CD4-positive, CD25-positive, alpha-beta regulatory T cell (primary cell): ENCODE measurements at places on chromosomes 4 and X. TPM values are rescaled to one million over a fixed set of nuclear protein-coding genes. Genes with fewer than 3 reads are reported as not detected.

Gene CXorf49
- polyA plus RNA-seq, result not detected

- no peak overlapping the region for H3K27ac ChIP-seq
- no peak overlapping the region for H3K4me3 ChIP-seq
- H3K36me3 ChIP-seq, result no peaks in the 10 kb centered on the region
- H3K4me1 ChIP-seq, result no peaks in the 10 kb centered on the region
- DNase-seq, result no peak
Measured at GRCh38 chr4:41751449-41752061, 3.0 kb upstream of the PHOX2B start.

GRCh38 chr4:87025614-87026041 is 90.8 kb downstream of the AFF1 start:
- no peaks in the 10 kb centered on the region for H3K27me3 ChIP-seq
- no peak for DNase-seq
- H3K4me3 ChIP-seq, result no peak overlapping the region
- no peak overlapping the region for H3K27ac ChIP-seq
- H3K4me1 ChIP-seq, result peaks cover 2% of the 10 kb centered on the region

GRCh38 chr4:152935631-152936445 is at the start of gene FHDC1:
Gene FHDC1, plus strand, starts transcription at chr4:152936323. Its CDS starts 6,735 bp downstream, at chr4:152943058.
- H3K4me3 ChIP-seq, result no peak within 1 kb of the TSS
- DNase-seq, result no peak
- no peak within 1 kb of the TSS for H3K27ac ChIP-seq
- no peaks in the 10 kb centered on the region for H3K36me3 ChIP-seq
- H3K4me1 ChIP-seq, result peaks cover 32% of the 10 kb centered on the region

- H3K36me3 ChIP-seq, result no peaks in the 10 kb centered on the region
- no peak overlapping the region for H3K27ac ChIP-seq
- DNase-seq, result no peak
- no peaks in the 10 kb centered on the region for H3K4me1 ChIP-seq
- no peaks in the 10 kb centered on the region for H3K27me3 ChIP-seq
Measured at GRCh38 chr4:147828331-147828905, 96.5 kb downstream of the ARHGAP10 start.

- no peak for DNase-seq
- H3K27ac ChIP-seq, result no peak overlapping the region
- no peaks in the 10 kb centered on the region for H3K36me3 ChIP-seq
- no peak overlapping the region for H3K4me3 ChIP-seq
Measured at GRCh38 chrX:375181-376036, 11.3 kb downstream of the PPP2R3B start.
